ENCODE measurements at places on chromosomes 5 and 9. TPM values are rescaled to one million over a fixed set of nuclear protein-coding genes. Genes with fewer than 3 reads are reported as not detected.

FOXD4L6 gene
- total RNA-seq, result not detected

DNA sequence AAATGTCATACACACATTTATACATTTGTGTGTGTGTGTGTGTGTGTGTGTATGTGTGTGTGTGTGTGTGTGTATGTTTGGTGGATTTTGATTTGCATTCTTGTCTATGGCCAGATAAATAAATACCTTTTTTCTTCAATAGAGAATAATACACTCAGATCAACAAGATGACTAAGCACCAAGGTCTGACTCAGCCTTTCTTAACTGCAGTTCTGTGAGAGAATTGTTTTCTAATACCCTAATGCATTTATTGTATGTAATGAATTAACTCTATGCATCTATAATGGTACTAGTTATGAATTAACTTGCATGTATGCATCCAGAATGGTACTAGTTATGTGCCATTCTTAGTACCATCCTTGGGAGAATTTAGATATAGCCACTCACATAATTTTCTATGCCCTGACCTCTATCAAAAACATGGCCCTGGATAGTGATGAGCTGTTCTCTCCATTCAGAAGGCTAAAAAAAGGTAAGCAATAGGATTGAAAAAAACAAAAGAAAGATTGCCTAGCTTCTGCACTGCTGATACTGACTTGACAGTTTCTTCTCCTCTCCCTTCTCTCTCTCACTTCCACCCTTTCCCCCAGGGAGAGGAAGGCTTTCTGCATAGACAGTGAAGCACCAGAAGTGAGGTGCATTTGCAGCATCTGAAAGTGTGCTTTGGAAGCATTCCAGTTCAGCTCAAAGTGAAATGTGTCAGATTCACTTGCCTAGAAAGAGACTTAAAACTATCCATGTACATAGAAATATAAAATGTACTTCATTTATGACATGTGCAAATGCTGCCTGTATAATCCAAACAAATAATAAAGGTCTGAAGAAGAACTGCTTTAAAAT is 55.1 kb upstream of the CCDC112 start:
- no peak overlapping the region for H3K4me3 ChIP-seq
- no peaks in the 10 kb centered on the region for H3K4me1 ChIP-seq
- DNase-seq, result no peak
- H3K27ac ChIP-seq, result no peak overlapping the region

ARL14EPL gene
- not detected for total RNA-seq

ARID3C gene
- not detected for total RNA-seq

ENC1 gene
- total RNA-seq, result 6.3 TPM

- DNase-seq, result peak; percentile 52
- peak overlapping the region; percentile 79 for H3K4me3 ChIP-seq
- H3K27ac ChIP-seq, result peak overlapping the region; percentile 98
- no peaks in the 10 kb centered on the region for H3K27me3 ChIP-seq
- H3K4me1 ChIP-seq, result peaks cover 29% of the 10 kb centered on the region
- peaks cover 18% of the 10 kb centered on the region for H3K36me3 ChIP-seq
These were observed 483 bp upstream of the PLPP6 start for GRCh38 chr9:4661611-4662010.

GRCh38 chr5:84364043-84364442 is 20.6 kb downstream of the EDIL3 start:
- H3K27me3 ChIP-seq, result no peaks in the 10 kb centered on the region
- DNase-seq, result no peak
- no peaks in the 10 kb centered on the region for H3K4me1 ChIP-seq
- no peaks in the 10 kb centered on the region for H3K36me3 ChIP-seq

- no peaks in the 10 kb centered on the region for H3K36me3 ChIP-seq
- no peaks in the 10 kb centered on the region for H3K27me3 ChIP-seq
- no peak overlapping the region for H3K27ac ChIP-seq
- no peak for DNase-seq
- H3K4me3 ChIP-seq, result no peak overlapping the region
- H3K4me1 ChIP-seq, result no peaks in the 10 kb centered on the region
These were observed 21.3 kb upstream of the EBF1 start for GRCh38 chr5:159121061-159121460.

- DNase-seq, result no peak
- no peaks in the 10 kb centered on the region for H3K27me3 ChIP-seq
- no peaks in the 10 kb centered on the region for H3K36me3 ChIP-seq
- H3K4me3 ChIP-seq, result no peak overlapping the region
- no peaks in the 10 kb centered on the region for H3K4me1 ChIP-seq
These were observed 474.7 kb downstream of the TLE4 start for GRCh38 chr9:80046481-80046880.

- H3K4me3 ChIP-seq, result no peak overlapping the region
- H3K4me1 ChIP-seq, result no peaks in the 10 kb centered on the region
- no peaks in the 10 kb centered on the region for H3K36me3 ChIP-seq
- no peaks in the 10 kb centered on the region for H3K27me3 ChIP-seq
- DNase-seq, result no peak
- no peak overlapping the region for H3K27ac ChIP-seq
These were observed 320.3 kb downstream of the DIRAS2 start for GRCh38 chr9:90322296-90322695.

GRCh38 chr9:136629879-136630661 is 32.6 kb upstream of the EGFL7 start:
- no peaks in the 10 kb centered on the region for H3K27me3 ChIP-seq
- peaks cover 3% of the 10 kb centered on the region for H3K4me1 ChIP-seq
- no peaks in the 10 kb centered on the region for H3K36me3 ChIP-seq
- H3K27ac ChIP-seq, result no peak overlapping the region

TBC1D2 gene
- 2.8 TPM for total RNA-seq

GRCh38 chr9:1701113-1701512 is 314.0 kb upstream of the SMARCA2 start:
- peaks cover 72% of the 10 kb centered on the region for H3K27me3 ChIP-seq
- H3K4me1 ChIP-seq, result no peaks in the 10 kb centered on the region
- H3K27ac ChIP-seq, result no peak overlapping the region
- no peak overlapping the region for H3K4me3 ChIP-seq
- H3K36me3 ChIP-seq, result no peaks in the 10 kb centered on the region
- DNase-seq, result no peak

DNA sequence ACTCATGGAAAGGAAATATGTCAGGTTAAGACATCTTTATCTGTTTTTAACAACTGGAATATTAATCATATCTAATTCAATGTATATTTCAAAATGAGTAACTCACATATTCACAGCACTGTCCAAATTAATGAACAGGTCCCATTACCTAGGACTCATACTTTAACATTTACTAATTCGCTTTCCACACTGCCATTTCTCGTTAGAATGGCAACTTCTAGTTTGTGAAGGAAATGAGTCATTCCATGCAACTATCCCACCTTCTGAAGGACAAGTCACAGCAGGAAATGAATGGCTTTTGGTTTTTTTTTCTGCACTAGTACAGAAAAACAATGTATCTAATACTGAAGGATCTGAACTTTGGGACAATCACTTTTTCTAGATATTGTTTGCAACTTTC is 24.6 kb upstream of the IFNK start:
- DNase-seq, result peak; percentile 24
- H3K36me3 ChIP-seq, result no peaks in the 10 kb centered on the region
- H3K27ac ChIP-seq, result no peak overlapping the region
- no peaks in the 10 kb centered on the region for H3K4me1 ChIP-seq
- no peaks in the 10 kb centered on the region for H3K27me3 ChIP-seq
- no peak overlapping the region for H3K4me3 ChIP-seq

PARP8 gene
- 18.0 TPM for total RNA-seq

CATSPER3 gene
- total RNA-seq, result 0.90 TPM

SYNPO gene
- total RNA-seq, result 10.0 TPM

DNA sequence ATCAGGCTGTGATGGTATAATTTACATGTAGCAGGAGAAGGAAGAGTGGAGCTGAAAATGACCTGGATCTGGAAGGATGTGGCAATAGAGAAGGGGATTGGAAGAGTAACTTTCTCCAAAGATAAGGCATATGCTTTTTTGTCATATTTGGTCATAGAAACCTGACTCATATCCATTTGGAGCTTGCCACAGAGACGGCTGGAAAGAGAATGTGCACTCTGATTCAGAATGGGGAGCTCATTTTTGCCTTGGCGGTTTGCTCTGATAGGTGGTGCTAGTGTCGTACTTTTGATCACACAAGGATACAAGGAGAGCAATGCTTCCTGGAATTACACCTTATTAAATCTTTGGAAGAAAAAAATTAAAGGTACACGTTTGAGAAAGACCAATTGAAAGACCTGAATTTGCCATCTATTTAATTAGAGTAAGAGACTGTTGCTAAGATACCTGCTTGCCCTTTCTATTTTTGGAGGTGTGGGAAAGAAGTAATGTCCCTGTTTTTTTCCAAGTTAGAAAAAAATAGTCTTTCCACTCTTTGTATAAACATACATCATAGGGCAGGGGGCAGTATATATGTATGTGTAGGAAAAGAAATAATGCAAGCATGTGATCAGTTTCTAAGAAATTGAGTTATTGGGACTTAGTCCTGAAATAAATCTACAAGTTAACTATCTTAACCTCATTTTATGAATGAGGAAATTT is 5.4 kb downstream of the LSM11 start:
- H3K4me1 ChIP-seq, result peaks cover 4% of the 10 kb centered on the region
- no peak overlapping the region for H3K27ac ChIP-seq
- H3K36me3 ChIP-seq, result no peaks in the 10 kb centered on the region
- no peaks in the 10 kb centered on the region for H3K27me3 ChIP-seq

- no peaks in the 10 kb centered on the region for H3K4me1 ChIP-seq
- peak; percentile 58 for DNase-seq
- no peak overlapping the region for H3K27ac ChIP-seq
These were observed 49.6 kb downstream of the NSUN2 start for GRCh38 chr5:6583049-6583880.

SLC28A3 gene
- total RNA-seq, result not detected

GRCh38 chr5:88702332-88702731 is 180.7 kb downstream of the MEF2C start:
- peaks cover 23% of the 10 kb centered on the region for H3K27me3 ChIP-seq
- H3K4me3 ChIP-seq, result no peak overlapping the region
- no peaks in the 10 kb centered on the region for H3K36me3 ChIP-seq
- no peaks in the 10 kb centered on the region for H3K4me1 ChIP-seq
- no peak overlapping the region for H3K27ac ChIP-seq

IRX1 gene
- total RNA-seq, result not detected

DNA sequence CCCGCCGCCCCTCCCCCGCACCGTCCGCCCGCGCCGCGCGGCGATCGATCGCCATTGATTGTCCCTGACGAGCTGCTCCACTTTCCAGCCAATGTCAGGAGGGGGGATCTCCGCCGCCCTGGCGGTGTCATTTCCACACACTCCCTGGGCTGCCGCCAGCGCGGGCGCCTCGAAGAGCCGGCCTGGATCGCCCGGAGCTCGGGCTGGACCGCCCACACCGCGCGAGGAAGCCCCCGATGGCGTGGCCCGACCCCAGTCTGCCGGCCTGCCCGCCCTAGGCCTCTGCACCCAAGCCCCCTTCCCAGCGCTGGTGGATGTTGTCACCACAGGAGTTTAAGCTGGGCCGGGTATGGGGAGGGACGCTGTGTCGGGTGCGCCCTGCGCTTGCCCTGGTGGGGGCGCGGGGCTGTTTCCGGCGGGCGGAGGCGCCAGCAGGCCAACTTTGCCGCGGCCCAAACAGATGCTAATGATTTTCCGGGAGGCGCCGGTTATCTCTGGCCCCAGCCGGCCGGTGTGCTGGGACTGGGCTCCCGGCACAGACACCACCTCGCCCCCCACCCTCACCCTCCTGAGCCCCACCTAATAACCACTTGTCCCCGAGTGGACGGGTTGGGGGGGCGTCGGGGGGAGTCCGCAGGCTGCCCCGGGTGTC is 10.6 kb upstream of the CXXC5 start:
- H3K27ac ChIP-seq, result peak overlapping the region; percentile 58
- H3K27me3 ChIP-seq, result no peaks in the 10 kb centered on the region
- DNase-seq, result peak; percentile 88
- peak overlapping the region; percentile 49 for H3K4me3 ChIP-seq
- H3K36me3 ChIP-seq, result no peaks in the 10 kb centered on the region
- peaks cover 43% of the 10 kb centered on the region for H3K4me1 ChIP-seq

- no peak overlapping the region for H3K27ac ChIP-seq
- no peaks in the 10 kb centered on the region for H3K36me3 ChIP-seq
- H3K4me3 ChIP-seq, result no peak overlapping the region
- peaks cover 25% of the 10 kb centered on the region for H3K4me1 ChIP-seq
- no peak for DNase-seq
These were observed 19.4 kb downstream of the OGN start for GRCh38 chr9:92385001-92385400.

ZNF782 gene
- total RNA-seq, result 5.7 TPM

DNA sequence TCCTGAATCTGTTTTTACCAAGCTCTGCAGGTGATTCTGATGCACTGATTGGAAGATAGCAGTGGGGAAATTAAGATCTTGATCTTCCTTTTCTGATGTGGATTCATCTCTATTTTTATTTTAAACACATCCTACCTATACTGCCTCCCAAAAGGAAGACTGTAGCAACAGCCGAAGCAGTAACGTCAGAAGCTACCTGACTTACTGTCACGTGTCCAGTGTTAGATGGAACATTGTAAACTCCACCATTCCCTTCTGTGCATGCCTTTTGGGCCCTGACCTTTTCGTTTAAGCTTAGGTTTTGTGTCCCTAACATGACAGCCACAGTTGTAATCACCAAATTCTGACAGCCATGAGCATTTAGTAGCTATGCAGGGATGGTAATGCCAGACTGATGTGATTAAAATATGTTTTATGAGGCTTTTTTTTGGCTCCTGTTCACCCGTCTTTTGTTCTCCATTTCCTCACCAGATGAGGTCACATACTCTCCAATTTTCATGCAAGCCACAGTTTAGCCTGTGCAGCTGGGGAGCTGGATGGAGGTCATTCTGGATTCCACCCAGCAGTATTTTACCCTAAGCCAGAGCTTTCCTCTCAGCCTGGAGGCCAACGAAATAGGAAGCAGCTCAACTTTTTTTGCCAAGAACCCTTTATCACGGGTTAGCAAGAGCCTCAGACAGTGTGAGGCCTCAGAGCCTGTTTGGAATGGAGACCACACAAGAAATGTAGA is 15.6 kb upstream of the FOXD1 start:
- peak; percentile 4 for DNase-seq
- H3K27me3 ChIP-seq, result peaks cover 3% of the 10 kb centered on the region
- no peaks in the 10 kb centered on the region for H3K4me1 ChIP-seq
- no peak overlapping the region for H3K4me3 ChIP-seq
- H3K27ac ChIP-seq, result no peak overlapping the region
- H3K36me3 ChIP-seq, result no peaks in the 10 kb centered on the region

DNA sequence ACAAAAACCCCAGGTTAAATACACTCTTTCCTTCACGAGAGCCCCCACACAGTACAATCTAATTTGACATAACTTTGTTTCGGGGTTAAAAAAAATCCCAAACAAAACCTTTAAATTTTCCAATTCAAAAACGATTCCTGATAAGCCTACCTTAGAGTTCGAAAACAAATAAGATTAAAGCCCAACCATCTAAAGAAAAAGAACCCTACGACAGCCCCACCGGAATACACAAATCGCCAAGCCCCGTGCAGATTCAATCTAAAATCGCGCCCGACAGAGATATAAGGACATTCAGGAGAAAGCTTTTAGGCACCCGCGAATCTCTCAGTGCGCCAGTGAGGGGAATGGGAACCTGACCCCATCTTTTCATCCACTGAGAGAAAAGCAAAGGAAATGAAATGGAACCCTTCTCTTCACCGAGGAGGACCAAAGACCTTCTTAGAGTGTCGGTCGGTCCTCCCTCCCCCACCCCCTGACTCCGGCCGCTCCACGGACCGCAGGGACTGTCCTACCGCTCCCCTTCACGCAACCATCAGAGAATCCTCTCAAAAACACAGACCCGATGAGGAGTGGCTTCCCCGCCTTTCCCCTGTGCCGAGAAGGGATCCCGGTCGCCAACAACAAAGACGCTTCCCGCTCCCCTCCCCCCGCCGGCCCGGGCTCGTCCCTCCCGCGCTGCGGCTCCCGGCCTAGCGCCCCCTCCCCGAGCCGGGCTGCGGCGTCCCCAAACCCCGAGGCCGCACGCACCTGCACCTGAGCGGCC is 925 bp downstream of the ABHD17B start:
- peak overlapping the region; percentile 81 for H3K27ac ChIP-seq
- H3K27me3 ChIP-seq, result no peaks in the 10 kb centered on the region
- DNase-seq, result peak; percentile 58
- H3K4me3 ChIP-seq, result peak overlapping the region; percentile 79
- H3K36me3 ChIP-seq, result no peaks in the 10 kb centered on the region
- H3K4me1 ChIP-seq, result peaks cover 10% of the 10 kb centered on the region

All from A673 (cell line).